NCI-H774 (cell line): ENCODE measurements at places on chromosomes 11 and 22.
A peak's percentile ranks its signal among the peaks of the same experiment; 100 is the strongest.

DNA sequence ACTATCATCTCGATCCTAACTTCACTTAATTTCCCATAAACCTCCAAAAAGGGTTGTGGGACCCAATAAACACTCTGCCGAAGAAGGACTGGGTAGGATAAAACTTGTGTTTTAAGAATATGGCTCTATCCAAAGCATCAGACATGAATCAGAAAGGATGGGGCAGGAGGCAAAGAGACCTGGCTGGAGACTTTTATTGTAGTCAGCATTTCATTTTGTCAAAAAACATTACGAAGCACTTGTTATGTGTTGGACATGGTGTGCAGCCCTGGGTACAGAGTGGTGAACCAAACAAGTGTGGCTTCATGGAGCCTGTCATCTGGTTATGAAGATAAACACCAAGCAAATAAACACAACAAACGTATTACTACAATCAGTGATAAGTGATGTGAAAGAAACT, 17.3 kb downstream of the IL10RA start:
- no peak for DNase-seq

DNA sequence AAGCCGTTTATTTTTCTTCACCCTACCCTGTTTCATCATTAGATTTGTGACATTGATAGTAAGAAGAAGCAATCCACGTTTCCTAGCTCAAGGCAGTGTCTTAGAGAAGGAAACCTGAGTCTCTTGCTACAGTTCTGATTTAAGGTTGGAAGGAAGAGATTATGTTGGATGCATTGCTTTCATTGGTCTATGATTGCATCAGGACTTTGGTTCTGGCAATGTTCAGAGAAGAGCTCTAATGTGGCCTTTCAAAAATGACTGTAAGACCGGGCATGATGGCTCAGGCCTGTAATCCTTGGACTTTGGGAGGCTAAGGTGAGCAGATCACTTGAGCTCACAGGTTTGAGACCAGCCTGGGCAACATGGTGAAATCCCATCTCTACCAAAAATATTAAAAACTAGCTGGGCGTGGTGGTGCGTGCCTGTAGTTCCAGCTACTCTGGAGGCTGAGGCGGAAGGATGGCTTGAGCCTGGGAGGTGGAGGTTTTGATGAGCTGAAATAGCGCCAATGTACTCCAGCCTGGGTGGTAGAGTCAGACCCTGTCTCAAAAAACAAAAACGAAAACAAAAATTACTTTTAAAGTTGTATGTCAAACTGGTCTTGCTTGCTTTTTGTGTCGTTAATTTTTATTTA, 4.1 kb downstream of the NUCB2 start:
- DNase-seq: no peak

GRCh38 chr11:126816645-126817044, 183.9 kb downstream of the KIRREL3 start:
- DNase-seq: peak; percentile 40

GRCh38 chr22:40967111-40967760, 16.1 kb downstream of the RBX1 start:
- no peak for DNase-seq

DNA sequence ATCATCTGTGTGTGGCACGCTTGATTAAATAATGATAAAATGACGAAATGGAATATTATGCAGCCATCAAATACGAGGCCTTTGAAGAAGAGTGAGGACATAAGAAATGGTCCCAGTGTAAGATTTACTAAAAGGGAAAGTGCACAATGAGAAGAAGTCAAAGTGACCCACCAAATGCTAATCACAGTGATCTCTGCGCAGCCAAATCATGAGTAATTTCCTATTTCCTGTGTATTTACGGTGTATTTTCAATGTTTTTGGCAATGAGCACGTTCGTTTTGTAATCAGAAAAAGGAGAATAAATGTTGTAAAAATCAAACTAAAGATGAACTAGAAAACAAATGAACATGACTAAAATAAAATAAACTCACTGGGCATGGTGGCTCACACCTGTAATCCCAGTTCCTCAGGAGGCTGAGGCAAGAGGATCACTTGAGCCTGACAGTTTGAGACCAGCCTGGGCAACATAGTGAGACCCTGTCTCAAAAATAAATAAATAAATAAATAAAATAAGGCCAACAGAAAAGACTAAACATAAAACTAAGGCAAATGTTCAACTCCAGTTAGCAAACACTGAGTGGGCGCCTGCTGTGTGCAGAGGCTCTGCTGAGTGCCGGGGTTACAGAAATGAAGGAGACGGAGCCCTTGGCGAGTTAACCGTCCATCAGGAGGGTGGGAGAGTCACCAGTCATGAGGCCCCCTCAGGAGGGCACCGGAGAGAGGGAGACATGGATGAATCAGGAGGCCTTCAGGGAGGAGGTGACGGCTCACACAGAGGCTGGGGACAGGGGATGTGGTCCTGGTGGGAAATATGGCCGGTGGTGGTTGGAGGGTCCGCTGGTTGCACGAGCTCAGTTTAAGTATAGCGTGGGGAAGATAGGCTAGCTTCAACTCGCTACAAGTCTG, 26.0 kb upstream of the CBX7 start:
- no peak for DNase-seq
